Foreskin fibroblast (primary cell): ENCODE measurements at places on chromosomes 3 and 15.

DNA sequence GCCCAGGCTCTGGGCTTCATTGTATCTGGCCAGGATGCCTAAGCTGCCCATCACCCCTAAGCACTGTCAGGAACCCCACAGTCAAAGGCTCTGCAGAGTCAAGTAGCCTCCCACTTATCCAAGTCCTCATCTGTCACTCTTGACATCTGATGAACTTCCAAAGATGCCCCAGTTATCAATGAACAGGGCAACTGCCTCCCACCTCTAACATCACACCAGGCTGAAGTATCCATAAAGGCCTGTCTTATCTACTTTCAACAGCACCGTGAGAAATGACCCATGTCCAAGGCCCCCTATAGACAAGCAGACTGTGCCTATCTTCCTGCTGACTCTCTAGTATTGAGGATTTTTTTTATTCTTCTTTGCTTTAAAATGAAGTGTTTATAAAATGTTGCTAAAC lies 56.4 kb downstream of the TRIM69 start:
- no peak for DNase-seq

DNA sequence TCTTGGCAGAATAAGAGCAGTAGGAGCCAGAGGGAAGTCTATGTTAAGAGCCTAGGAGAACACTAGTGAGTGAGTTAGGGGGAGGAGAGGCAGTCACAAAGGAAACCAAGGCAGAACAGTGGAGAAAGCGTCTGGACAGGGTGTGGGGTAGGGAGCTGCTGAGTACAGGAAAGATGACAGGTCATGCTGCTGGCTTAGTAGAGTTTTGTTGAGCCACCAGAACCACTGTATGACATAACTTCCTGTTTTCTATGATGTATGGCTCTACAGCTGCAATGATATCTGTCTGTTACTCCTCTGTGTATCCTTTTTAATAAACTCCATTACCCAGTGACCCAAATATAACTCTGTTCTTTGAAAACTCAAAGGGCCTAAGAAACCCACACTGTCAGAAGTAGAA lies 10.6 kb upstream of the STT3B start:
- no peak for DNase-seq

DNA sequence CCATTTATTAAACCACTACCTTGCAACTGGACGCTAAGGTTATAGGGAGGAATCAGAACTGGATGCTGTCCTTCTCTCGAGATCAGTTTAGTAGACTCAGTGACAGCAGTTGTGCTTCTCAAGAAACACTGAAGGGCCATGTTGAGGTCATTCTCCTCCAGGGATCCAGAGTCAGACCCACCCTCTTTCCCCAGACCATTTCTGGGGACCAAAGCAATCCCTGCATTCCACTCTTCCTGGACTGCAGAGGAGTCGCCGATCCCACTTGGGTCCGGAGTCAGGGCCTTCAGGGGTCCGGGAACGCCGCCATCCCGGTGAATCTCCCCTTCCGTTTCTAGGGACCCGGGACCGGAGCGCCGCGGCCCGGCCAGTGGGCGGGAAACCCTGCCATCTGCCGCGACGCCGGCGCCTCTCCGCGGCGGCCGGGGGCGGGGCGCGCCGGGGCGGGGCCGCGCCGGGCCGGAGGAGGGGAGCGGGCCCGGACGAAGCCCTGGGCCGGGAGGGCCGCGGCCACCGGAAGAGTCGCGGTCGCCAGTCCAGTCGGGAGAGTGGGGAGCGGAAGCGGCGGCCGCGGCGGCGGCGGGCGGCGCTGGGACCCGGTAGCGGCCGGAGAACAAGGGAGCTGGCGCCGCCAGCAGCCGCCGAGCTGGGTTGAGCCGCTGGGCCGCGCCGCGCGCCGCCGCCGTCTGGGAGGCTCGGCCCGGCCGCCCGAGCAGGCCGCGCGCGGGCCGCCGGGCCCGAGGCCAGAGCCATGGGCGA lies at the start of gene DVL3:
TSS of gene DVL3 (plus strand) at position 493 of the 759 bp plus-strand sequence. CDS start at position 752, 259 bp downstream.
- peak; percentile 66 for DNase-seq

- no peak for DNase-seq
These were observed 9.3 kb downstream of the MAGI1 start for GRCh38 chr3:66029443-66029842.

- no peak for DNase-seq
These were observed 138.5 kb upstream of the ABI3BP start for GRCh38 chr3:101131767-101132166.

DNA sequence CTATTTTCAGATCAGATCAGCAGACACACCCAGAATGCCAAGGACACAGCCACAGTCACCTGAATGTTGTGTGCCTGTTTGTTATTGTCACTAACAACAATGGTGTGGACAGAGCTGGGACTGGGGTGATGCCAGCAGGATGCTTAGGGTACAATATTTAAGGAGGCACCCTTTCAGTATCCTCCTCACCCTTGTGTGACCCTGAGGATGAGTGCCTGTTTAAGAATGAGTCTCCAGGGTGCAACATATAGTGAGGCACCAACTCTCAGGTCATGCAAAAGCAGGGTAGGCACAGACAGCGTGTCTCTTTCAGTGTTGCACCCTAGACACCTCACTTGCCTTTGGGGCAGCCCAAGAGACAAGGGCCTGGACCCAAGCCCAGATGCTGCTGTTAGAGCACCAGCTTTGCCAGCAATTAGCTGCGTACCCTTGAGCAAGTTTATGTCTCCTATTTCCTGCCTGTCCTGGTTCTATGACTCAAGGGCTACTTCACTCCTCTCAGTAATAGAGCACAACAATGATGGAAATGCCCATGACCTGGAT lies 122.6 kb downstream of the AQP9 start:
- no peak for DNase-seq

DNA sequence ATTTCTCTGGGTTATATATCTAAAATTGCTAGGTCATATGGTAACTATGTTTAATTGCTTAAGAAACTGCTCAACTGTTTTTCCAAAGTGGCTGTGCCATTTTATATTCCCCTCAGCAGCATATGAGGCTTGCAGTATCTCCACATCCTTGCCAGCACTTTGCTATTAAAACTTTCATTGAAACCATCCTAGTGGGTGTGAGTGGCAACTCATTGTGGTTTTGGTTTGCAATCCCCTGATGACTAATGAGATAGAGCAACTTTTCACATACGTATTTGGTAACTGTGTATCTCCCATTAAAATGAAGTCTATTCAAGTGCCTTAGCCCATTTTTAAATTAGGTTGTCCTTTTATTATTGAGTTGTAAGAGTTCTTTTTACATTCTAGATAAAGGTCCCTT lies 17.3 kb downstream of the KPNA1 start:
- peak; percentile 89 for DNase-seq

- no peak for DNase-seq
These were observed 656.8 kb upstream of the SGO1 start for GRCh38 chr3:20842594-20843436.

DNA sequence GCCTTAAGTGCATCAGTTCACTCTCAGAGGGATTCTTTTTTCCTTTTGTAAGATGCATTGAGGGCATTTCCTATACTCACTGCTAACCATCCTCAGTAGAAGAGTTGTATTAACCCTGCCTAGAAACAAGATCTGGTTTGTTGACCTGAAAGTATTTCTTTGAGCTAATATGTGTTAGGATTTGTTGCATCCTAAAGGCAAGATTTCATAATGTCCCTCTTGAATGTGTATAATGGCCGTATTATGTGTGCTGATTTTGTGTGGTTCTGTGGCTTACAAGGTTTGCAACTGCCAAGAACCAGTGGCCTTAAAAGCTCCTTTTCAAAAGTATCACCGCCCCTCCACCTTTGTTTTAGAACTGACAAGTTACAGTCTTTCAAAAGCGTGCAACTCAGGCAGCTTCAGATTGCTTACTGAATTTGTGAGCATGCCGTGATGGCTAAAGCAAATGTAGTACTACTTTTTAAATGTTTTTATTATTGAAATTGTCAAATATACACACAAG lies 182.0 kb upstream of the BHLHE40 start:
- no peak for DNase-seq

GRCh38 chr3:24237971-24238706 lies 256.5 kb downstream of the THRB start:
- DNase-seq: peak; percentile 95

- no peak for DNase-seq
These were observed 71.5 kb downstream of the ZMAT3 start for GRCh38 chr3:179000144-179000543.

DNA sequence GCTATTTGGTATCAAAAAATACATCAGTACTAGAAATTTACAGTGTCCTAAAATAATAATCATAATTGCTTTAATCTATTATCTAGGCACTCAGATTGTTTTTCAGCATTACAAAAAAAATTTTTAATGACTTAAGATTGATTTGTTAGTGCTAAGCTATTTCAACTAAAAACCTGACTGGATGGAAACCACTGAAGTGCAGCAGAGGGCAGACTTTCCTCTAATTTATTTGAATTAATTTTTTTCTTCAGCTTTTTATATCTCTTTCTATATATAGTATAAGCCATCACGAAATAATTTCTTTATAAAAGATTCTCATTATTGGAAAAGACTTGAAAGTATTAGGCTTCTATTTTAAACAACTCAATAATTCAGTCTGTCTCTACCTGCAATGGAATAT lies 131.4 kb downstream of the IQCH start:
- no peak for DNase-seq

DNA sequence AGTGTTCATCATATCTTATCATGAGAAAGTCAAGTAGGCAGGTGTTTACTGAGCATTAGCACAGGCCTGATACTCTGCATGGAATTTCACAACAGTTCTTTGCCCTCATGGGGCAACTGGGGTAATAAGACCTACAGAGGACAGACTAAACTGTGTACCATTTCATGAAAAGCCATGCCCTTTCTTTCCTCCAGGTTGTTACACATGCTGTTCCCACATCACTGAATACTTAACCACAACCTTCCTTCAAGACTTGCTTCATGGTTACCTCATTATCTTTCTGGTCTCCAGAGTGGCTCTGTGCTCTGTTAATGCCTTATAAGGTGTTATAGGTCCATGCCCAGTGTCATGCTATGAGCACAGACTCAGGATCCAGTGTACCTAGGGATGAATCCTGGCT lies 28.2 kb upstream of the RSL24D1 start:
- DNase-seq: no peak

DNA sequence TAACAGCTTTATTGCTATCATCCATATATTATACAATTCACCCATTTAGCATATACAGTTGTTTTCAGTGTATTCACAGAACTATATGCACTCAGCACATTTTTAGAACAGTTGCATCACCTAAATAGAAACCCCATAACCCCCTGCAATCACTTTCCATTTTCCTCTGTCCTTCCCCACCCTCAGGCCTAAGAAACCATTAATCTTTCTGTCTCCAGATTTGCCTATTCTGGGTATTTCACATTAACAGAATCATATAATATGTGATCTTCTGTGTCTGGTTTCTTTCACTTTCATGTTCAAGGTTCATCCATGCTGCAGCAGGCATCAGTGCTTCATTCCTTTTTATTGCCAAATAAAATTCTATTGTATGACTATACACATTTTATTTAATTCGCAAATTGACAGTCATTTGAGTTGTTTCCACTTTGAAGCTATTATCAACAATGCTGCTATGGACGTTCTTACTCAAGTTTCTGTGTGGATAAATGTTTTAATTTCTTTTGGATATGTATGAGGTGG lies 39.8 kb downstream of the ADAMTS17 start:
- no peak for DNase-seq

DNA sequence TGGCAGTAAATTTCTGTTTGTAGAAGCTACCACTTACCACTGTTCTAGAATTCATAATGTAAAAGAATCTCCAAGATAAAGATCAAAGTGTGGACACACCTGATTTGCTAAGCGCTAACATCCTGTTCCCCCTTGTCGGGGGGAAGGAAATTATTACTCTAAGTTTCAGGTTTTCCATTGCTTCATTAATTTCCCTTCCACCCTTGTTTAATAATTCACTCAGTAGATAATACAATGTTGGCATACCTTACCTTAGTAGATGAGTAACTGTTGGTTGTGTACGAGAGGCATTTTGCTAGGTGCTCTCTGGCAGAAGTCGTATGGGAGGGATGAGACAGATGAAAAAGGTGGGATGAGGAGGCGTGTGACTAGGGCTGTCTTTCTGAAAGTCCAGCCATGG lies 641.2 kb upstream of the ARRDC4 start:
- no peak for DNase-seq

DNA sequence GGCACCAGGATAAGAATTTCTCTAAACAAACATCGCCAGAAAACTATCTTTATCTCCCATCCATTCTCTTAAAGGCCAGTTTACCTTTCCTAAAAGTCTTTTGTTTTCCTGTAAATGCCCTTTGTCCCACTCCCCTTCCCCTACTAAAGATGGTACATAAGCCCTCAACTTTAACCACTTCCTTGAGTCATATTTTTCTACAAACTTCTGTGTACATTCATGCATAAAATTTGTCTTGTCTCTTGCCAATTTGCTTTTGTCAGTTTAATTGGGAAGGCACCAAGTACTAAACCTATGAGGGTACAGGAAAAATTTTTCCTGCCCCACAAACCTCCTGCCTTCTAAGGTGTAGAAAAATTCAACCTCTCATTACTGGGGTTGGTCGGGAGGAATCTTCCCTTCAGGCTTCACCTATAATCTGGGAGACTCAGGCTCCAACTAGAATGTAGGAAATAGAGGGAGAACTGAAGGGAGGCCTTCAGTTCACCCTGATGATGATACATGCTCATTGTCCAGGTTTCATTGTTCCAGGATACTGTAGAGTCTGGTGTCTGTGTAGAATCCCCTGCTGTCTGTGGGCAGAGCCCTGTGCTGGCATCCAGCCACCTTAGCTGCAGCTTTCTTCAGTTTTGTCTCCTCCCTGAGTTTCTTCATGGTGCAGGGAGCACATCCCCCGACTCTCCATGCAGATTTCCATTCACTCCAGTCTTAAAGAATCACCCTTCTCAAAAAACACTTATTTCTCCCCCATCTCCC lies 53.2 kb downstream of the CD200R1L start:
- DNase-seq: no peak

- DNase-seq: peak; percentile 11
These were observed at the start of gene RYR3 for GRCh38 chr15:33310481-33311311. Gene RYR3, plus strand, starts transcription at chr15:33310967. Its CDS starts 79 bp downstream, at chr15:33311046.

DNA sequence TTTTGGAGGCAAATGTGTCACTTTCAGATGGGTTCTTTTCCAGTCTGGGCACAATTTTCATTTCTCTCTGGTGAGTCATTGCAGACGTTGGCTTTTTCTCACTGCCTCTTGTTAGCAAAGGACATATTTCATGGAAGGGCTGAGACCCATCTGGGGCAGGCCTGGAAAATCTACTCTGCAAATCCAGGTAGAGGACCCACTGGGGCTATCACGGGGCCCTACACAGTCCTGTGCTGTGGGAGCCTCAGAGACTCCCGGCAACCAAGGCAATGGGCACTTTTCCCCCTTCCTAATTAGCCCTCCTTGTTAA lies 58.0 kb downstream of the HRH1 start:
- peak; percentile 73 for DNase-seq

GRCh38 chr3:50971487-50971924 lies 296.8 kb downstream of the DOCK3 start:
- peak; percentile 49 for DNase-seq

- no peak for DNase-seq
These were observed 10.0 kb upstream of the PLXNA1 start for GRCh38 chr3:126972866-126973265.

GRCh38 chr3:138888560-138888959 lies 53.8 kb upstream of the PIK3CB start:
- DNase-seq: no peak

GRCh38 chr3:159904455-159904854 lies 84.2 kb upstream of the IL12A start:
- no peak for DNase-seq

GRCh38 chr15:40275954-40276353 lies 6.9 kb downstream of the ANKRD63 start:
- DNase-seq: no peak
